Daoy (cell line): ENCODE measurements at places on chromosomes 7 and 10. TPM values are rescaled to one million over a fixed set of nuclear protein-coding genes. Genes with fewer than 3 reads are reported as not detected.

DNA sequence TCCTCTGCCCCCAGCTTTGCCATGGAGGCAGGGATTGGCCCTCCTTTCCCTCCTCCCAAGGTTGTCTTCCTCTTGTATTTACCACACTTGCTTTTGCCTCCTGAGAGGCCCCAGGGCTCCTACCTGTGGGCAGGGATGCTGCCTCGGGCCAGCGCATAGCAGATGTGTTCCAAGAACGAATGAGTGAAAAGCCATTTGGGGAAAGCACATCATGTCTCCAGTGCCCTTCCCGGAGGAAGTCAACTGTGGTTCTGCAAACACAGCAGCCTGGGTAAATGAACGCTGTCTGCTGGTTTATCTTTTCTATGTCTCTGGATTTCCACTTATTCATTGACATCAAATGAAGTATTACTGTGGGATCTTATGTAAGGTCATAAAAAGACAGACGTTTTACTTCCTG, 161.7 kb downstream of the FANK1 start:
- no peak for DNase-seq

DNA sequence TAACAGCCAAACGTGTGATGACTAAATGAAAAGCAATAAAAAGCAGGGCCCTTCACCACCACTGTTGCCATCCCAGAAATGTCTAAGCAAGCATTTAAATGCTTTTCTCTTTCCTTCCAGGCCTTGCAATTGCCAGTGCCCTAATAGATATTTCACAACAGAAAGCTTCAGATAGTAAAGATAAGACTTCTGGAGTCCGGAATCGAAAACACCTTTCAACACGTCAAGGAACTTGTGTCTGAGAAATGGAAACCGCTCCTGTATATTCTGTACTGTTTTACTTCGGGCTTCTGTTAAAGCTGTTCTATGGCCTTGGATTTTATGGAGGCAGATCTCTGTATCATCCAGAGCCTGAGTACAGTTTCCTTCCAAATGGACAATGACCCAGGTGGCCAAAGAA, 328.5 kb downstream of the GFRA1 start:
- no peak for DNase-seq

- DNase-seq: no peak
Measured at GRCh38 chr7:52091996-52092395, 775.4 kb upstream of the COBL start.

GRCh38 chr7:98231493-98232262, 20.4 kb downstream of the TECPR1 start:
- no peak for DNase-seq

DNA sequence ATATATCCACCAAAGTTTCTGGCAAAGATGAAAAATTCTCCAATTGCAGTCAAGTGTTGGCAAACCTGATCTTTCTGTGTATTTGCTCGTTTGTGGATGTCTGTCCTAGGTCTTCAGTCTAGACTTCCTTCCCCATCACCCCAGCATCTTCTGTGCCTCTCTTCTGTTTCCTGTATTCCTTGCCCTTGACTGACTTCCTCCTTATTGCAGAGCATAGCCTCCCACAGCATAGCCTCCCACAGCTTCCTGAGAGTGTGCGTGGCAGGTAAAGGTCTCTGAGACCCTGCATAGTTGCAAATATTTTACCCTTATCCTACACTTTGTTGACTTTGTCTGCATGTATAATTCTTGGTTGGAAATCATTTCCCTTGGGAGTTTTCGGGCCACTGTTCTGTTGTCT, 18.4 kb downstream of the SLC18A2 start:
- DNase-seq: no peak

DNA sequence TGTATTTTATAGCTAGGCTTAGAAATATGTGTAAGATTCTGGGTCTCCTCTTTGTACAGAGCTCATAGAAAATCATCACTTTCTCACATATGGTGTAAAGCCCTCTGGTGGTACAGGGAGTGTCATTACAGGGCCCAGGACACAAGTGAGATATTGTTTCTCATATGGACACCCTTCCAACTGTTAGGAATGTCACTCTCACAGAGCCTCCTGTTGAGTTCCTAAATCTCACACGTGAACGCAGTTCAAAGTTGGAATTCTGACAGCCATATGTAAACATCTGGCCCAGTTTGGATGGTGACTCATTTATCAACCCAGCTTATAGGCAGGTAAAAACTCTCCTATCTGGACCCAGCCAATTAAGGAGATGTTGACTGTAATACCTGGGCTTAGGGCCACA, 35.4 kb upstream of the ZNF107 start:
- DNase-seq: no peak

DNA sequence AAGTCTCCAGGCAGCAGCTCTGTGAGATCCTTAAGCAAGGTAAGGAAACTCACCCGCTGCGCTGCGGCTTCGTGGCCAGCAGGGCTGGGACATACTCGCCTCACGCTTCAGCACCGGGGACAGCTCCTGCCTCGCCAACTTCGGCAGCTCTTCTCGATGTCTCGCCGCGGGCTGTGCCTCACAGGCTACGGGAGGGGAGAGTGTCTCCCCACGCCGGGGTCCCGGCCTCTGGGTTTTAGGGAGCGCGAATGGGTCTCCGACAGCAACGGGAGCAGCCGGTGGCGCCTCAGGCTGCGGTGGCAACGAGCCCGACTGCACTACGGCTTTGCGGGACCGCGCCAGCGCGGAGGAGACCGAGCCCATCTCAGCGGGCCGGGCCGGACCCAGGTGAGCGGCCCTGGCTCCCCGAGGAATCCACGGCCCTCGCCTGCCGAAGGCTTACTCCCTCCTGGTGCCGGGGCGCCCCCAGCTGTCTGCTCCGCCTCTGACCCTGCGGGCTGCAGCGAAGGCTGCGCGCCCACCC, 62.4 kb downstream of the LSM5 start:
- peak; percentile 95 for DNase-seq

- peak; percentile 47 for DNase-seq
Measured at GRCh38 chr10:74502963-74503608, 323.3 kb upstream of the KAT6B start.

DNA sequence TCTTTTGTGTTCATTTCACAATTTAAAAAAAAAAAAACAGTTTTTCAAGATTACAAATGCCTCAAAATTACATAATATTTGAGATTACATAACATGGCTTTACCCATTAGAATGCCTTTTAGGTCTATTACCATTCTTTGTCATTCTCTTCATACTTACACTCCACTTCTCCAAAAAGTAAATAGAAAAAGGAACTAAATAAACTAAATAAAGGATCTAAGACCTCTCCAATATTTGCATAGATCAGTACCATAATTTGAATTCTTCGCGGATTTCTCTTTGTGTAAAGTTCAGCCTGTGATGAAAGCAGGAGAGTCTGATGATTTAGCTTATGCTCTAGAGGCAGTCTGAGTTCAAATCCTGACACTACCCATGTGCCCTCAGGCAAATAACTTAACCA, 56.4 kb upstream of the C1GALT1 start:
- DNase-seq: no peak

The C10orf105 gene
- not detected in 2 replicates for total RNA-seq

The TMEM229A gene
- total RNA-seq: not detected in 2 replicates

The PKD2L1 gene
- not detected in 2 replicates for total RNA-seq
